AG08395 (cell line): ENCODE measurements at places on chromosomes 13 and 19.

- no peak for DNase-seq
Measured at GRCh38 chr13:90542959-90543505, 804.5 kb upstream of the MIR17HG start.

DNA sequence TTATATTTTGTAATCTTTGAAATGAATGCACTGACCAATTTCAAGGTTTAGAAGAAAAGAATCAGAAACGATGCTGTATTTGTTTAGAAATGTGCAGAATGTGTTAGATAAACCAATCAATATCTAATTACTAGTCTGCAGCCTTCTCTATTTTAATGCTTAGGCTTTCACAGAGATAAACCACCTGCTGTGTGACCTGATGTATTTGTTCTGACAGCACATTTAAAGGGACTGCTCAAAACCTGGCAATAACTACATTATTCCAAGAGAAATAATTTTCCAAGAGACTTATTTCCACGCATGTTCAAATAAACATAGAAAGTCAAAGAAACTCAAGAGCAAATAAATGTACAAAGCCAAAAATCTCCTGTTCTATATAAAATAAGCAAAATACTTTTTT lies 641.6 kb upstream of the PCDH20 start:
- DNase-seq, result no peak

DNA sequence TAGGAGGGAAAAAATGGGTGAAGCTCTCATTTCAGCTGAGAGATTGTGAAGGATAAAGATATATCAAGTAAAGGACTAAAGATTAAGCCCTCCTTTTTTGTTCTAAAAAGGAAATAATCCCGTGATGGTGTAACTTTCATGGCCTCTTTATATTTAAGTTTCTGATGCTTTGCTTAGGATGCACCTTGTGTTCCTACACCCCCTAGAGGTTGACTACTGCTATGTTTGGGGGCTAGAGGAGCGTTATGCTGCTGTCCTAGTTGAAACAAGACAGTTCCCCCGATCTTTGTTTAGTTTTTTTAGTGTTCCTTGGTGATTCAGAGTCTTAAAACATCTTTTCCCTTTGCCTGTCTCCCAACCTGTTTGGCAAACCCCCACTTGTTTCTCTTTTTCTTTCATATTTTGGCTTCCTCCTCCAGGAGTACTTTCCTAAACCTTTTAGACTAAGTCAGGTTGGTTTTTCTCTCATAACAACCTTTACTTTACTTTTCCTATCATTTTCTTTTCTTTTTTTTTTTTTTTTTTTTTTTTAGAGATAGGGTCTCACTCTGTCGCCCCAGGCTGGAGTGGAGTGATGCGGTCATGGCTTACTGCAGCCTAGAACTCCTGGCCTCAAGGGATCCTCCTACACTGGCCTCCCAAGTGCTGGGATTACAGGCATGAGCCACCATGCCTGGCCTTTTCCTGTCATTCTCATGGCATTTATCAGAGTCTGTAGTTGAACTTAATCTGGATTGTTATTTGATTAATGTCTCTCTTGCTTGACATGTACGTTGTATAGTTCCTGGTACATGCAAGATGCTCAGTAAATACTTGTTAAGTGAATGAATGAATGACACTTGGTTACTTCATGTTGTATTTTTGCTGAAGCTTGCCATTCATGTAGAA lies 2.8 kb downstream of the UBA2 start:
- DNase-seq, result peak; percentile 62

GRCh38 chr13:106372199-106373155 lies 163.0 kb downstream of the EFNB2 start:
- peak; percentile 64 for DNase-seq

- no peak for DNase-seq
Measured at GRCh38 chr13:41326661-41327060, 15.6 kb downstream of the NAA16 start.

DNA sequence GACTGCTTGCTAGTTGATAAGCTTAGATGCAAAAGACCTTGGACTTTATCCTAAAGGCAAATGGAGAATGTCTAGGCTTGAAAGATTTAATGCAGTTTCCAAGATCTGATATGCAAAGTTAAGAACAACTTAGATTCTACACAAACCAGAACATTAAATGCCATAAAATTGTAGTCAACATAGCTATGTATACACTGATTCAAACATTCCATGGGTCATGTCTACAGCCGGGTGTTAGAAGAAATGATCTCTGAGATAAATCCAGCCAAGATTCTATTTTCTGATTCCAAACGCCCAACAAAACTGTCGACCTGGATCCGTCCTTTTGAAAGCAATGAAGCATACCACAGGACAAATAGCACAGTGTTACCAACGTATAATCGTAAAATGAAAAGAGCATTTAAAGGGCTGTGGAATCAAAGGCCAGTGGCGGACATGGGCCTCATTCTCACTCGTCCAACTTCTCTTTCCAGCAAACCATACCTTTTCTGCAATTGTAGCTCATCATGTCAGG lies 52.7 kb downstream of the KCTD12 start:
- no peak for DNase-seq

- DNase-seq, result no peak
Measured at GRCh38 chr19:48645620-48646000, 377 bp downstream of the CA11 start.

DNA sequence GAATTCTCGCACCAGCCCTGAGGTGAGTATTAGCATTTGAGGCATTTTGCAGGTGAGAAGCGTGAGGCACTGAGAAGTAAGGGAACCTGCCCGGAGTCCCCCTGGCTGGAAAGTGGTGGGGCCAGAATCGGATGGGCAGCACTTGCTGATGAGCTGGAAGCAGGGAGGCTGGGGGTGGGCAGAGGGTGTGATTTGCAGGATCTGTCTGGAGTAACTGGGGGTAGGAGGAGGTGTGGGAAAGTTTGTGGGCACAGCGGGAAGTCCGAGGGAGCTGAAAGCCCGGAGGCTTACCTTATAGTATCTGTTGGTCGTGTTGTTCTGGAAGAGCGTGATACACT lies 20.1 kb downstream of the PRKD2 start:
- DNase-seq, result no peak

GRCh38 chr19:50184196-50184595 lies 19.2 kb upstream of the MYH14 start:
- DNase-seq, result no peak
